ENCODE measurements at places on chromosomes 7 and 10. TPM values are rescaled to one million over a fixed set of nuclear protein-coding genes. Genes with fewer than 3 reads are reported as not detected.
A peak's percentile ranks its signal among the peaks of the same experiment; 100 is the strongest.

DNA sequence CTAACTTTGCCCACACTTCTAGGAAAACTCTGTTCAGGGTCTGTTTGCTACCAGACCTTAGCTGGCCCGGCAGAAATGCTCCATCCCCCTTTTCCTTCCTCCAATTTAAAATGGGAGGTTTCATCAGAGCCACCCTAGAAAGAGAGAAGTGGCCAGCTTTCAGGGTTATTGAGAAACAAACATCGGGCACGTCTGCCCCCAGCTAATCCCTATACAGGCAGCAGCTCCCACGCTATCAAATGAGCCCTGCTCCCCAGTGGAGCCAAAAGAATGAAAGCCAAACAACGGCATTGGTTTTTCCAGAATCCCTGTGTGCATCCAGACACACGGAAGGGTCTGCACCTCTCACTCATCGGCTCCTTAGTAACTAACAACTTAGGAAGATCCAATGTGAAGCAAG lies 132.5 kb downstream of the GRID1 start:
- no peak for DNase-seq

GRCh38 chr10:5534051-5534821 lies 9.5 kb downstream of the CALML3 start:
- no peak for DNase-seq

DNA sequence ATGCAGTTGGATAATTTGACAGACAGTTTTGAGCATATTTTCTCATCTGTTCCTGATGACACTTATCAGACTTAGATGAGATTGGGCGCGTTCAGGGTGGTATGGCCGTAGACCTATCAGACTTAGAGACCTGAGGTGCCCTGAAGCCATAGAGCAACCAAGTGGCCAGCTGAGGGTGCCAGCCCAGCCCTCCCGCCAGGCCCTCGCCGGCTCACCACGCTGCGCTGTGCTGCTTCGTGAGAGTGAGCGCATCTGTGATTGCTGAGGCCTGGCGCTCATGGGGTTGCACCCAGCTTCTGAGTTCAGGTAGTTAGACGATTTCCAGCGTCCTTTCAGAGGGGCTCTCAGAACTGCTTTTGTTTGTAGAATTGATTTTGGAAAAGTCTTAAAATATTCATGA lies 10.2 kb downstream of the FBH1 start:
- no peak for DNase-seq

- no peak for DNase-seq
These were observed 8.2 kb upstream of the ERVW-1 start for GRCh38 chr7:92485974-92486373.

- peak; percentile 10 for DNase-seq
These were observed 1.2 kb downstream of the ADIRF start for GRCh38 chr10:86969421-86970041.

DNA sequence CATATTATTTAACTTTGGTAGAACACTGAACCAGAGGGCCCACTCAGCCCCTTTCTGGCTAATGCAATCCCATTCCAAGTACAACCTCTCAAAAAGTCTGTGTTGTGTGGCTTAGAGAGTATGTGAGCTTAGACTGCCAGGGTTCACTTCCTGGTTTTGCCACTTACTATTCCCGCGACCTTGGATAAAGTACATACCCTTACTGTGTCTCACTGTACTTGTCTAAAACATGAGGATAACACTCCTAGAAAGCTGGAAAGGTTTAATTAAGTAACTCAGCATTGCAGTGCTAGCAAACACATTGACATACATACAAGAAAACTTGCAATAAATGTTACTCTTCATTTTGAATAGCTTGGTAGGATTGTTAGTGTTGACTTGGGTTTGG lies 215.8 kb downstream of the CHCHD3 start:
- no peak for DNase-seq

Gene PRPS1L1
- total RNA-seq: not detected
